Fibroblast of gingiva (primary cell): ENCODE measurements at places on chromosomes 7 and 10.
A peak's percentile ranks its signal among the peaks of the same experiment; 100 is the strongest.

DNA sequence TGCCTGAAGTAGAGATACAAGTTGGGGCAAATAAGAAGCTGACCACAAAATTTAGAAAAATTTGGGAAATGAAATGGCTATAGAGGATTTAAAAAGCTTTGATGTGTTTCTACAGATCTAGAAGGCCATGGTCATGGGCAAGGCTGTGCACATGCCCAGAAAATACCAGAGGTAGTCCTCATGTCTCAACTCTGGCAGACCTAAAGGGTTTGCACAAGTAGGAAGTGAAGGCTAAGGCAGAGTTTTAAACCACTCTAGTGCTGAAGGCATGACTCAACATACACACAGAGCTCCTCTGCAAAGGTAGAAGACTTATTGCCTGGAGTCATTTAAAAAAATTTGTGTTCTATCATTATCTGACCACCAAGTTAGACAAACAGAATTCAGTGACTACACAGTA, 364.6 kb downstream of the CCSER2 start:
- DNase-seq, result no peak

DNA sequence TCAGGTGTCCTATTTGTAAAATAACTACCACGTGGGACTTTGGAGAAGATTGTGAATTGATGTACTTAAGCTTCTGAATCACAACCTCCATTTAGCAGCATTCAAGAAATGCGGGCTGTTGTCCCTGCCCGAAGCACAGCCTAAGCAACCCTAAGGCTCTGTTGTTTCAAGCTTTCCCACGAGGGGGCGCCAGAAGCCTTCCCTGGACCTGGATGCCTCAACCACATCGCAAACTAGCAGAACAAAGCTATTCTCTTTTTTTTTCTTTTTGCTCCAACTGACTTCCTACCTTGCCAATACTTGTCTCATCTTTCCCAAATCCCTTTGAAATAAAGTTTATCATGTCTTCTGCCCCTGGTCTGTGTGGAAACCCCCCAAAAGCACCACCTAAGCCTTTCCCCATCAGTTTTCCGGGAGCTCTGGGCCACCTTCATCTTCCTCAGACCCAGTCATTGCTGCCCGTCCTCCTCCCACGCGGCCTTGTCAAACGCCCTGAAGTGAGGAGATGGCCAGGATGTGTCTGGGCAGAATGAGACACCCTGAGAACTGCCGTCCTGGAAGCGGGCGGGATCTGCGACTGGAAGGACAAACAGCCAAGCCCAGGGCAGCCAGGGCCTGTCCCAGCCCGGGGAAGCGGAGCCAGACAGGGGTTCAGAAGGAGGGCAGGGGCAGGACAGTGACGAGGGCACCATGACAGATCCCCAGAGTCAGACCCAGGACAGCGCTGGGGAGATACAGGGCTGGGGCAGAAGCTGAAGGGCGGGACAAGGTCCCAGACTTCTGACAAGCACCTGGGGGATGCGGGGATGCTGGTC, 112.7 kb downstream of the SLIT1 start:
- DNase-seq, result peak; percentile 66

DNA sequence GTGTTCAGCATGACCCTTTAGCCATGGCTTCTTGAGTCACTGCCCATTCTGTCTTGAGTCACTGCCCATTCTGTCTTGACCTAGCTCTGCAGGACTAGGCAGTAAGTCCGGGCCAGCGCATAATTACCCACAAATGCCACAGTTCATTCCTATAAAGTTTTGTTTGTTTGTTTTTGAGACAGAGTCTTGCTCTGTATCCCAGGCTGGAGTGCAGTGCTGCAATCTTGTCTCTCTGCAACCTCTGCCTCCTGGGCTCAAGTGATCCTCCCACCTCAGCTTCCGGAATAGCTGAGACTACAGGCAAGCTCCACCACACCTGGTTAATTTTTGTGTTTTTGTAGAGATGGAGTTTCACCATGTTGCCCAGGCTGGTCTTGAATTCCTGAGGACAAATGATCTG, 32.7 kb upstream of the TARP start:
- peak; percentile 72 for DNase-seq

- DNase-seq, result no peak
These were observed 153.0 kb upstream of the PDE1C start for GRCh38 chr7:32223071-32223650.

- DNase-seq, result no peak
These were observed 63.2 kb upstream of the FGFR2 start for GRCh38 chr10:121661451-121661851.

DNA sequence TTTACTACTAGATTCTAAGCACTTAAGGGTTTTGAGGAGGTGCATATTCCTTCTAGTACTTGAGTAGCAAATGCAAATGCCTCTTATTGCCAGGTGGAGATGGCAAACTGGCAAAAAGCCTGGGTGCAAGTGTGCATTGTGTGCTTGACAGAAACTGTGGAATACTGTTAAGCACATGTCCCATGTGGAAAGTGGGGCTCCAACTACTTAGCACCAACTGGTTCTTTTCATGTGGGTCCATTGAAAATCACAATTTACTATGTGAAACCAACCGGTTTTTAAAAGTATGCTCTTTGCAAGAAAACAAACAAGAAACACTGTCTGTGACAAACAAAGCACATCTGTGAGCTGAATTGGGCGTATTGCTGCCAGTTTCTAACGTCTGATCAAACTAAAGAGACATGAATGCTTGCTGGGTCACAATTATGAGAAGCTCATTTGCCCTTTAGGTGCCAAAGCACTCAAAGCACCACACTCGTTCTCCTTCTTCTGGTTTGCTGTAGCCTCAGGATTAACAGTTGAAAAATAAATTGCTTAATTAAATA, 197.4 kb downstream of the SEMA3E start:
- no peak for DNase-seq

DNA sequence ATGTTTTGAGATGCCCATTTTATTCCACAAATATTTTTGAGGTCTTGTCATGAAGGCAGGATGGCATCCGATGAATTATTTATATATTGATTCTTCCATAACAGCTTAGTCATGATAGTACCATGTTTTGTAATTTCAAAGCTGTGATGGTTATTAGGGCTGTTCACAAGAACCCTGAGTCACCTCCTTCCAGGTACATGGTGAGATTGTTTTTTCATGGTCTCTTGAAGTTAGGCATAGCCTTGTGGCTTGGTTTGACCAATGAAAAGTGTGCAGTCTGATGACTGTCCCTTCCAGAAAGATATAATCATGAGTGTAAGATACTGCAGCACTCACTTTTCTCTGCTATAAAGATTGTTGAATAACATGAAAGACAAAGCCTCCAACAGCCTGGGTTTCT, 274.8 kb downstream of the FGFR2 start:
- DNase-seq, result no peak

- DNase-seq, result peak; percentile 70
These were observed 153.4 kb upstream of the KLF14 start for GRCh38 chr7:130887182-130887956.

DNA sequence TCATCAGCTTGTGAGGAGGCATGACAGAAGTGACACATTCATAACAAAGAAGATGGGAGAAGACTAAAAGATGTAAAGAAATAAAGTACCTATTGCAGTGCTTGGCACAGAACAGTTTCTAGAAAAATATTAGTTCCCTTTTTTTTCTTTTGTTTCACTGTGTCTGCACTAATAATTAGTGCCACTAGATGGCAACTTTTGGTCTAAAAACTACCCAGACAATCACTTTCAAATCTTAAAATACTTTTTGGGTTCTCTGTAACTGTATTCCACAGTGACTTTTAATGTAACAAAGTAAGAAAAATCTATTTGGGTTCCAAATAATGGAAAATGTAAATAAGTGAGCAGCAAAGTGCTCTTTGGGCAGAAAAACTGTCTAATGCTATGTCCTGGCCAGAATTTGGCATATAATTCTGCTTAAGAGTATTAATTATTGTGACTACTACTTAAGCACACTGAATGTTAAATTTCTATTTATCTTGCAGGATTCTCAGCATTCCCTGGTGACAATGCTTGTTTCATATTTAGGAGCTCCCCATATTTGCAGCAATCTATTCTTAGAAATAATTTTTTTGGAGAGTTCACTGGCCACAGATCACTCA, 134.8 kb upstream of the KIF5B start:
- DNase-seq, result peak; percentile 16

- no peak for DNase-seq
These were observed 18.0 kb downstream of the MIOS start for GRCh38 chr7:7584653-7585052.

DNA sequence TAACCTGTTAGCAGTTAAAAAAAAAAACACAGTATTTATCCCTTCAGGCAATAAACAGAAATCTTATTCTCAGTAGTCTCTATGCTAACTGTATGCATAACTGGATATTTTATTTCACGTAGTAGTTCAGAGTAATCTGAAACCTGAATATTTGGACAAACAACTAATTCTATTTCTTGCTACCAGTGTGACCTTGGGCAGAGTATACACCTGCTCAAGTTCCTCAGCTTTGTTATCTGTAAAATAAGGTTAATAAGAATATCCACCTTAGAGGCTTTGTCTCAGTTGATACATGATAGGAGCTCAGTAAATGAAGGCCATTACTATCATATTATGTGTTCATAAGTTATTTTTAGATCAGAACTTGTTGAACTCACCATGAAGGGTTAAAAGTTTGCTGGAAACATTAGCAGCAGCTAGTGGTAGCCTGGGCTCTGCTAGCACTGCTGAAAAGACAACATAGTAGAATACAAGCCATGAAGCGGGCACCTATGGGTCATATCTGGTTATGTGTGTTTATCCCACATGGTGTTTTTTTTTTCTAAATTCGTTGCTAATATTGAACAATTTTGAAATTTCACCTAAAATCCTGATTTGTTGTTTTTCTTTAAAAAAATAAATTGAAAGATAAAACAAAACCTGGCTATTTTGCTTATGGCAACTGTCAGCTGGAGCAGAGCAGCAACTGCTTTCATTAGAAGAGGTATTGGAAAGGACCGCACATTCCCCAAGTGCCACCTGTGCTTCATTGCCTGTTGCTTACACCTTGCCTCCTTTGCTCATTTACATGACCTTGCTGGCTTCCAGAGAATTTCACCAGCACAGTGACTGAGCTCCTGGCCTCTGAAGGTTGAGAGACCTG, 303.0 kb downstream of the PRKG1 start:
- DNase-seq, result no peak

DNA sequence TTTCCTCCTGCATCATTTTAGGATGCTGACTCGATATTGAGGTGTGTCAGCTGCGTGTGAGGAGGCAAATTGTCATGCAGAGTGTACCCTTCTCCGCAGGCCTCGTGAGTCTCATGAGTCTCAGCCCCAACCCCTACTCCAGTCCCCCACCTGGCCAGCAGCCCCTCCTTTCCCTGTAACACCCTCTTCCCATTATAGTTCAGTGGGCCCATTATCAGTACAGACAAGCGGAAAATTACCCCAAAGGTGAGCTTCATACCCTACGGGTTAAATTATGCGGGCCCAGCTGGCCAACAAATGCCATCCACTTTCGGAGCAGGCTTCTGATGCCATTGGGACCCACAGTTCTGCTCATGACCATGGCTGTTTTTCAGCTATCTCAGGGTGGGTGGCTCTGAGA, 25.2 kb downstream of the SFTPD start:
- no peak for DNase-seq

DNA sequence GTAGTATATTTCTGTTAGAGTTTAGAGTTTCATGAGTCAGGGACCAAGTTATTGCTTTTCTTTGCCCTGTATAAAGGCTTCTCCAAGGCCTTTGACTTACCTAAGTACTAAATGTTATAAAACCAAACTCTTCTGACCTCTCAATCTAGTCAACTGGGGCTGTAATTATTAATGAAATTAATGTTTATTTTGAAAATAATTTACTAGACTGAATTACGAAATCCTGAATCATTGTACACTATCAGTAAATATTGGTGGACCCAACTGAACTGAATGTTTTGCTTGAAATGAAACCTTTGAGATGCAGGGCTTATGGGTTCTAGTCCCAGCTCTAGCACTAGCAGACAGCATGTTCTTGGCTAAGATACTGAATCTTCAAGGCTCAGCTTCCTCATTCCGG, 1.7 kb upstream of the CYP2C9 start:
- DNase-seq, result no peak

DNA sequence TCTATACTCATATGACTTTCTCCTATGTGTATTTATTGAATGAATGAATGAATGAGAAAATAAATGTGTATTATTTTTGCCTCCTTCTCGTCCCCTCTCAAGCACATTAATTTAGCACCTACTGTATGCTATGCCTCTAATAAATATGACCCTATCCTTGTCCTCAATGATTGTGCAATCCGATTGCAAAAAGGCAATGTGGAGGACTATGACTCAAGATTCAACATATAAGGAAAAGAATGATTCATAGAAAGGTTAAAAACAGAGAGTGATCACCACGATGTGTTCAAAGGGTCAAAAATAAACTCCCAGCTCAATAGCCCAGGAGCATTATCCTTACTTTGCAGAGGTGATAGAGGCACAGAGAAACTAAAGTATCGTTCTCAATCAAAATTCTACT, 322.8 kb upstream of the SORCS1 start:
- DNase-seq, result peak; percentile 1

DNA sequence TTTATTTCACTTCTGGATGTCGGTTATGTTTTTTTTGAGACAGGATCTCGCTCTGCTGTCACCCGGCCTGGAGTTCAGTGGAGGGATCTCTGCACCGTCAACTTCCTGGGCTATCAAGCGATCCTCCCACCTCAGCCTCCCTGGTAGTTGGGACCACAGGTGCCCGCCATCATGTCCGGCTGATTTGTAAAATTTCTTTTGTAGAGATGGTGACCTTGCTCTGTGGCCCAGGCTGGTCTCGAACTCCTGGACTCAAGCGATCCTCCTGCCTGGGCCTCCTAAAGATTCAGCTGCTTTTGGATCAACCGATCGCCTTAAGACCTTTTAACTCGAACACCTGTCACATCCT, 606 bp upstream of the RABGEF1 start:
- no peak for DNase-seq

DNA sequence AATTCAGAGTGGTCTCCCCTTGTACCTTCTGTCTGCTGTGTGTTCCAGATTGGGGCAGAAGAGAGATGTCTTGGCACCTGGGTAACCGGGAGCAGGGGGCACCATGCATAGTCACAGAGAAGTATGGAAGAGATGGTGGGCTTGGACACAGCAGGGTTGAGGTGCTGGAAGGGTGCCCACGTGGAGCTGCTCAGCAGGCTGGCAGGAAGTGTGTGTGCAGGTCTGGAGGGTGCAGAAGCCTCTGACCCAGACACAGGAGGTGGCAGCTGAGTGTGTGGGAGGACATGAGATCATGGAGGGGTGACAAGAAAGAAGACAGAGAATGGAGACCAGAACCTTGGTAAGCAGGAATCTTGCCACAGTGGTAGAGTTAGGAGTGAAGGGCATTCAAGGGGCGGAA, 42.3 kb upstream of the DUSP5 start:
- no peak for DNase-seq

DNA sequence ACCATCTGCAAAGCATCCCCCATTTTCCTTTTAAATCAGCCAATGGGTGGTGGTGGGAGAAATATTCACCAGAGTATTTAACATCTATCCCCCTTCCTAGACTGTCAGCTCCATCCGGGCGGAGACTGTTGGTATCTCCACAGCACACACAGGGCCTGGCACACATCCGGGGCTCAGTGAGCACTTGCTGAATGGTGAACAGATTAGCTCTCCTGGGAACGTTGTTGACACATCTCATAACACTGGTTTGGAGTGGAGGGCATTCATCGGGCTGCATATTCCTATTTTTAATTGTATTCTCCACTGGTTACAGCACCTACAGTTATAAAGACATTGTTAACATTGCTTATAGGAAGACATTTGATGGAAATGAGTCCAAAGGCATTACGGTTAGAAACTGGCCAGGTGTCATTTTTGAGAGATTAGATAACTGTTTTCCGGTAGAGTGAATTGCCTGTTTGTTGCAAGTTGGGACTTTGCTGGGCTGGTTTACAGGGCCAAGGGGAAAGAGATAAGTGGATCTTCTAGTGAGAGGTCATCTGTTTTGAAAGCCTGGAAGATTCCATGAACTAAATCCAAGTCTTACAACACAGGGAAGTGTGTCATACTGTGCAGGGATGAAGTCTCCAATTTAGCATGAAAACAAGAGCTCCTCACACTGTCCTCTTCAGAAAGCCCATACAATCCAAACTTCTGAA, 101.8 kb downstream of the EGFR start:
- peak; percentile 79 for DNase-seq
